Fibroblast of skin of left quadriceps (primary cell): ENCODE measurements at places on chromosomes 5 and 9.

- DNase-seq, result no peak
These were observed 46.5 kb downstream of the RXRA start for GRCh38 chr9:134372581-134373267.

DNA sequence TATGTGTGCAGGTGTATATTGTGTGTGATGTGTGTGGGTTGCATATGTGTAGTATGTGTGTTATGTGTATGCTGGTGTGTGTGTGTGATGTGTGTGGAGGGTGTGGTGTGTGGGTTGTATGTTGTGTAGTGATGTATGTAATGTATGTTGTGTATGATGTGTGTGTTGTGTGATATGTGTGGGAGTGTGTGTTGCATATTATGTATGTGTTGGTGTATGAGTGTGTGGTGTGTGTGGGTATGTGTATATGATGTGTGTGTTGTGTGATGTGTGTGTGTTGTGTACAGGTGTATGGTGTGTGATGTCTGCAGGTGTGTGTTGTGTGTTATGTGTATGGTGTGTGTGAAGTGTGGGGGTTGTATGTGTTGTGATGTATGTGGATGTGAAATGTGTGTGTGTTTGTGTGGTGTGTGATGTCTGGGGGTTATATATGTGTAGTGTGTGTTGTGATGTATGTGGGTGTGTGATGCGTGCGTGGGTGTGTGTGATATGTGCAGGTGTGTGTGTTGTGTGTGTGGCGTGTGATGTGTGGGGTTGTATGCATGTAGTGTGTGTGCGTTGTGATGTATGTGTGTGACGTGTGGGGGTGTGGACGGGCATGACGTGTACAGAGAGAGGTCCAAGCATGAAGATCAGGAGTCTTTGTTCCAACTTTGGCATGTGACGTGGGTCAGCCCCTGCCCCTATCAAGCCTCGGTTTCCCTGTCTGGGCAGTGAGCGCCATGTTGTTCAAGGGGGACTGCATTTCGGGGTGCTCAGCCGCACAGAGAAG lies 8.5 kb upstream of the CRB2 start:
- DNase-seq, result no peak

GRCh38 chr5:2802693-2803365 lies 51.4 kb upstream of the IRX2 start:
- no peak for DNase-seq

- no peak for DNase-seq
These were observed 21.5 kb upstream of the DOCK2 start for GRCh38 chr5:169615561-169615960.

GRCh38 chr5:142726188-142726731 lies 40.4 kb upstream of the FGF1 start:
- peak; percentile 93 for DNase-seq

- no peak for DNase-seq
These were observed 73.1 kb upstream of the TAF1L start for GRCh38 chr9:32708480-32709150.

- DNase-seq, result peak; percentile 70
These were observed 53.7 kb downstream of the TLE1 start for GRCh38 chr9:81635521-81636254.

GRCh38 chr5:110625376-110625999 lies 101.0 kb downstream of the TMEM232 start:
- peak; percentile 29 for DNase-seq

- no peak for DNase-seq
These were observed 808 bp downstream of the SPOCK1 start for GRCh38 chr5:137498301-137498735.

DNA sequence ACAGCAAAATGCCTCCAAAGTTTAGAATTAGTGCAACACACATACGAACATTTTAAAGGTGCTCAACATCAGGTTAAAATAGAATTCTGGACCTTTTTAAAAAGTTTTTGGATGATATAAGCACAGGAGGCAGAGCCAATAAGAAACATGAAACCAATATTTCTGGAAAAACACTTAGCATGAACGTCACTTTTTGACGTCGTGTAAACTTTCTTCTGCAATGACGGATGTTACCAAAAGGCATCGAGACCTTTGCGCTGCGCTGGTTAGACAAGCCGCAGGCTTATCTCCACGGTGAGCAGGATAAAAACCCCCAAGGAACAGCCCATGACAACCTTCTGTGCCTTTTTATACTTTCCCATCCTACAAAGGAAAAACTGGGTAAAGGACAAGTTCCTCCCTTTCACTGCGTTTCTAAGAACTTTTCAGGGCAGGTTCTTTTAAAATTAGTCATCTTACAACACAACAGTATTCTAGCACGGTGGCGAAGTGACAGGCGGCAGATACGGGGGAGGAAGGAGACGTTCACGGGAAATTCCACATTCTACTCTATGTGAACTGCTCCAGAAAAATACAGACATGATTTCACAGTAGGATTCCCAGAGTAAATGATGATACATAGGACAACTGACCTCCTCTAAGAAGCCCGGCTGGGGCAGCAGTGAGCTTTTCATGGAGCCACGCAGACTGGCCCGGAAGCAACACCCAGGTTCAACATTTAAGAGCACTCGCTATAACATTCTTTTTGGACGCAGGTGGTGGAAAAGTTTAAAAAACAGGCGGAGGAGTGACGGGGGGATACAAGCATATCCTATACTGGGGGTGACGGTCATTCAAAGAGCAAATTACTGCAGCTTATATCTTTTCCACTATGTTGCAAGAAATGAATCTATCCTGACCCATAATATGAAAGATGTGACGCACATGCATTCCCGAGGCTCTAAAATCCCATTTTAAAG lies 52.4 kb downstream of the USP20 start:
- DNase-seq, result no peak

DNA sequence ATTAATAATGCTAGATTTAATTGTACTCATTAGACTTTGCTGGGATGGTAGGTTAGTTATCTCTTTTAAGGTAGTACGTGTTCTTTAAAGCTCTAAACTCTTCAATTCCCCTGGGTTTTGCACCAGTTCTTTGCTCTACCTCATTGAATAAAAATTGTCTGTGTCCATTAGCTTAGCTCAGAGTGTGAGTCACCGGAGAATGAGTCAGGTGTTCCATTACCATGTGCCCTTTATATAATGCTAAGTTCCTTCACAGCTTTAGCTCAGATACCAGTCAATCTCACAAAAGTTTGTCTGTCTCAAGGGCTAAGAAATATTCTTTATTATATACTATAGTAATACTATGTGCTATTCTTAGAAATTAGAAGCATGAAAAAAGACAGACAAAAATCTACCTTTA lies 339.4 kb downstream of the PRELID2 start:
- peak; percentile 65 for DNase-seq

- DNase-seq, result no peak
These were observed 155.5 kb upstream of the S1PR3 start for GRCh38 chr9:88835772-88836171.

DNA sequence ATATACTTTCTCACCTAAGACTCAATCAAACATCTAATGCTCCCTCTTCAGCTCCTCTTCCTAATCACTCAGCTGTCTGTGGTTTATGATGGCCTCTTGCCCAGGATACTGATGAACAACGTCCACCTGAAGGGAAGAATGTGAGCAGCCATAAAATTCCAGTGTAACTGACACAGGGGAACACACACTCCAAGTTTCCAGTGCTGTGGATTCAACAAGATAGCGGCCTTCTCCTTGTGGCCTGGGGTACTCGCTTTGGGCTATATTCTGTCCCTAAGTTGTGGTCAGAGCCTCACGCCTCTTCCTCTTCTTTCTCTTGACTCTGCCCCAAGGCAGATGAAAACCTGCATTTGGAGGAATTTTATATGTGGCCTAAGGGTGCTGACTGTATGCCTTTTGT lies 11.7 kb downstream of the B4GALT1 start:
- DNase-seq, result no peak

GRCh38 chr5:72234265-72234700 lies 85.8 kb downstream of the MRPS27 start:
- DNase-seq, result no peak

- no peak for DNase-seq
These were observed 467.3 kb upstream of the PIK3R1 start for GRCh38 chr5:67748165-67748690.

GRCh38 chr5:80372780-80373179 lies 35.1 kb upstream of the ZFYVE16 start:
- no peak for DNase-seq

DNA sequence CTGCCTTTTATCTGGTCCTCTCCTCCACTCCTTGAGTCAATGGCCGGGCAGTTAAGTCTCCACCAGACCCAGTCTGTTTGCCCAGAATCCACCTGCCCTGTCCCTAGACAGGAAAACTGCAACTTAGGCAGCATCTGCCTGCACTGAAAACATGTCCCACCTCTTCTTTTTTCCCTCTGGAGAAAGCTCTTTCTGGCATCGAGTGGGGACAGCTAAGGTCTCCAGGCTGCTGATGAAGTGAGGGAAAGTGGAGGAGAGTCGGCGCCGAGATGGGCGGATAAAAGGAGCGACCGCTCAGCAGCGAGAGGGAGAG lies 243 bp upstream of the SHISAL2B start:
- DNase-seq, result no peak

GRCh38 chr9:117021906-117022305 lies 334.8 kb downstream of the TRIM32 start:
- DNase-seq, result no peak

GRCh38 chr9:13267743-13268142 lies 11.7 kb downstream of the MPDZ start:
- DNase-seq, result peak; percentile 64

GRCh38 chr9:97905228-97905627 lies 17.1 kb downstream of the TRMO start:
- no peak for DNase-seq

GRCh38 chr5:163563112-163563511 lies 57.7 kb downstream of the MAT2B start:
- no peak for DNase-seq

DNA sequence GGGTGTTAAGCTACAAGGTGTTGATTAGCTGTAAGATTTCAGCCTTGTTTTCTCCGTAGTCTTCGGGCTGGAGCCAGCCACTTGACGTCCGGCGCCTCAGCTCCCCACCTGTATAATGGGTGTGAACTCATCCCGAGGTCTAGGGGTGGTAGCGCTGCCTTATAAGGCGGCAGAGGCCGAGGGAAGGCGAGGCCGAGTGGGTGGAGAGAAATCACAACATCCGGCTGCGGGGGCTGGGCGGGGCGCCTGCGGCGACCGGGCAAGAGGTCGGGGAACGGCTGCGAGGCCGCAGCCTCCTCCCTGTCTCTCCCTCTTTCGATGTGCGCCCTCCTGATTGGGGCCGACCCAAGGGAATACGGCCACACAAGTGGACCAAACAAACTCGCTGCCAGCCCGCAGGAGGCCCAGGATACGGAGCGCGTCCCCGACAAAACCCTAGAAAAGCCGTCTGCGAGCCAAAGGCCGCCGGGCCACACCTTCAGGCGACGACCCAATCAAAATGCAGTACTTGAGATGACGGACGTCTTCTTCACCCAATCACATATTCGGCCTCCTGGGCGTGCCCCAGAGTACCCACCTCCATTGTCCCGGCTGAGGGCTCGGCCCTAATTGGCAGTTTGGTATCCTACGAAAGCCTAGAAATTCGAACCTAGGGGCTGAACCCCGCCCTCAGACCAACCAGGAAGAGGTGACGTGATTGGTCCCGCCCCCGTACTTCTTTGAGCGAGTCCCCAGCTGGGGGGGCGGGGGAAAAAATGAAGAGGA lies 493 bp upstream of the GRK6 start:
- DNase-seq, result peak; percentile 100

GRCh38 chr5:31078956-31079355 lies 114.5 kb upstream of the CDH6 start:
- DNase-seq, result no peak

- no peak for DNase-seq
These were observed 101.9 kb upstream of the COL5A1 start for GRCh38 chr9:134539586-134540194.

- DNase-seq, result no peak
These were observed 14.7 kb downstream of the CRB2 start for GRCh38 chr9:123370526-123371227.

- no peak for DNase-seq
These were observed 1.5 kb downstream of the PLPPR1 start for GRCh38 chr9:101030086-101030391.

- peak; percentile 41 for DNase-seq
These were observed 85.0 kb downstream of the LURAP1L start for GRCh38 chr9:12859704-12860251.

DNA sequence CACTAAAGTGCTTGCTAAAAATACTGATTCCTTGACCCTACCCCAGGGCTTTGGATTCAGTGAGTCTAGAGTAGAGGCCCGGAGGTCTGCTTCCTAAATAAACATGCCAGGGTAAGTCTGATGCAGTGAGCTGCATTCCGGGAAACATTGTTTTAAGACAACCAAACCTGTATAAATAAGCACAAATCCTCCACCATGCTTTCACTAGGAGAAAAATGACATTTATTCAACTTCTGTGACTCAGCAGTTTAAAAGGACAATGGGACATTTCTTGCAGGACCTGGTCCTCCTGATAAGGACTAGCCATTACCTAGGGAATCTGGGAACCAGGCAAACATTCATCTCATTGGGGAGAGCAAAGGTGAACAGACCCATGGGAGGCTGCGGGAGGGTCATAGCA lies 335.3 kb downstream of the MLLT3 start:
- no peak for DNase-seq

- no peak for DNase-seq
These were observed 22.7 kb downstream of the CLTA start for GRCh38 chr9:36213387-36213786.

DNA sequence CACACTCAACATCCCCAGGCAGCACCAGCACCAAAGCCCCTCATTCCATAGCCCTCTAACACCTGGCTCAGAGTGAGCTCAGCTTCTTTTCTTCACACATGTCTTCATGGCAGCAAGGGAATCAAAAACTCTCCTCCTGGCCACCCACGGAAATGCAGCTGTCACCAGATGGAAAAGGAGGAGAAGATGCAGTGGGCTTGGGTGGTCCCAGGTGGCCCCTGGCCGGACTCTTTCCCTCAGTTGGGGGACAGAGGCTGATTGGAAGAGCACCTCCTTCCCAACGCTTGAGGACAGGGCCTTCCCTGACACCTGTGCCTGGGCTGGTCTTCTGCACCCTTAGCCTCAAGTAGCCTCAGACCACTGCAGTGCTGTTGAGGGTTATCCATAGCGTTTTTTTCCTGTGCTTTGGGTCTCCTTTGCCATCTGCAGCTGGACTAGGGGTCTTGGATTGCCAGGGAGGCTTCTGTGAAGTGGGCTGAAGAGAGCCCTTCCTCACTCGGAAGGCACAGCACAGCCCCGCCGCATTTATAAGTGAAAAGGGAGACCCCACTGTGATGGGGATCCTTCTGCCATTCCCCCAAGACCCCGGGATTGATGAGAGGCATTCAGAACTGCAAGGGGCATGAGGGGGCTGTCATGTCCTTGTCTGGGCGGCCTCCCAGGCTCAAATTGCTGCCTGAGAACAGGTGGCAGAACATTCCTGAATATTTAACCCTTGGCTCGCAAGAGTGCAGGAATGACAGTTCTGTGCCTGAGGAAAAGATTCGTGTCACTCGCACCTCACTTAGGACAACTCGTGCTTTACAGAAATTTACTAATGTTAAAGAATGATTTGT lies 200.0 kb downstream of the AUH start:
- no peak for DNase-seq

DNA sequence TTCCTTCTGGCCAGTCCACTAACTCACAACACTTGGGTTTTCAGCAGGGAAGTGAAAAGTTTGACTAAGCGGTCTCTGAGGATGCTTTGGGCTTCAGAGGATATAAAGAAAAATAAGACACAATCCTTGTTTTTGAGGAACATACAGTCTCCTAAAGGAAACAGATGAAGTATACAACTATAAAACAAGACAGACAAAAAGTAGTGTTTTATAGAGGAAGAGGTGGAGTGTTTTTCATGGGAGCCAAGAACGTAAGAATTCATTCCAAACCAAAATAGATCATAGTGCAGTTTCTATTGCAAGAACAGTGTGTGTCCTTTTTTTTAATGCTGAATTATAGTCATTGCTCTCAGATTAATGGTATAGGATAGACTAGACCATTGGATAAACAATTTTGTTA lies 586.9 kb upstream of the BRINP1 start:
- no peak for DNase-seq
